ENCODE measurements at places on chromosomes 5 and 9.

- no peak for DNase-seq
These were observed 138.6 kb downstream of the PALM2AKAP2 start for GRCh38 chr9:109918339-109919163.

- DNase-seq, result no peak
These were observed 15.5 kb downstream of the CSF1R start for GRCh38 chr5:150070821-150071220.

GRCh38 chr5:141732417-141732816 lies 50.4 kb upstream of the ARAP3 start:
- DNase-seq, result no peak

DNA sequence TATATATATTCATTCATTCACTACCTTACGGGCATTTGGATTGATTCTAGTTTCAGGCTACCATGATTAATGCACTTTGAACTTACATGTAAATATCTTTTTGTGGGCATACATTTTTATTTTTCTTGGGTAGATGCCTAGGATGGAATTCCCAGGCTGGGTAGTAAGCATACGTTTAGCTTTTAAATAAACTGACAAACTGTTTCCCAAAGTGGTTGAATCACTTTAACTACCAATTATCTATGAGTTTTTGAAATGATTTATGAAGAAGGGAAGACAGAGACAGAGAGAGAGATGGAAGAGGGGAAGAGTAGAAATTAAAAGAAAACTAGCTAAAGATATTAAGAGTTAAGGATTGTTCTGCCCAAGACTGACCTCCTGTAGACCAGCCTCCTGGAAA lies 612.6 kb downstream of the PSAT1 start:
- DNase-seq, result no peak

GRCh38 chr9:112403614-112404201 lies 23.8 kb downstream of the HSDL2 start:
- DNase-seq, result no peak

GRCh38 chr5:177445917-177446199 lies 756 bp upstream of the PRR7 start:
- DNase-seq, result no peak

- DNase-seq, result no peak
These were observed 369 bp downstream of the OCLN start for GRCh38 chr5:69492923-69493395.

DNA sequence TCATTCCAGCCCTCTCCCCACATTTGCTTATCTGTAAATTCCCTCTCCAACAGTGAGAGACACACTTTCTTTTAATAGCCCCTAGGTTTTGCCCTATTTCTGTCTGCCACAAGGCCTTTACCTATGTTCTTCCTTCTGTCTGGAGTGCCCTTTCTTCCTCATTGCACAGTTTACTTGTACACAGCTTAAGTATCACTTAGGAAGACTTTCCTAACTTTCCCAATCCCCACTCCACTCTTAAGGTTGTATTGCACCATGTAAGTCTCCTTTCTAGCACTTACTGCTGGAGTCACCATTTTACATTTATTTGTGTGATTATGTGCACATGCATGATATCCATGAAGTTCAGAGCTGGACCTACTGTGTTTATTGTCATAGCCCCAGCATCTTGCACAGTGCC lies 10.8 kb upstream of the CKMT2 start:
- DNase-seq, result no peak

- no peak for DNase-seq
These were observed 103.7 kb downstream of the FEM1C start for GRCh38 chr5:115440782-115441451.

DNA sequence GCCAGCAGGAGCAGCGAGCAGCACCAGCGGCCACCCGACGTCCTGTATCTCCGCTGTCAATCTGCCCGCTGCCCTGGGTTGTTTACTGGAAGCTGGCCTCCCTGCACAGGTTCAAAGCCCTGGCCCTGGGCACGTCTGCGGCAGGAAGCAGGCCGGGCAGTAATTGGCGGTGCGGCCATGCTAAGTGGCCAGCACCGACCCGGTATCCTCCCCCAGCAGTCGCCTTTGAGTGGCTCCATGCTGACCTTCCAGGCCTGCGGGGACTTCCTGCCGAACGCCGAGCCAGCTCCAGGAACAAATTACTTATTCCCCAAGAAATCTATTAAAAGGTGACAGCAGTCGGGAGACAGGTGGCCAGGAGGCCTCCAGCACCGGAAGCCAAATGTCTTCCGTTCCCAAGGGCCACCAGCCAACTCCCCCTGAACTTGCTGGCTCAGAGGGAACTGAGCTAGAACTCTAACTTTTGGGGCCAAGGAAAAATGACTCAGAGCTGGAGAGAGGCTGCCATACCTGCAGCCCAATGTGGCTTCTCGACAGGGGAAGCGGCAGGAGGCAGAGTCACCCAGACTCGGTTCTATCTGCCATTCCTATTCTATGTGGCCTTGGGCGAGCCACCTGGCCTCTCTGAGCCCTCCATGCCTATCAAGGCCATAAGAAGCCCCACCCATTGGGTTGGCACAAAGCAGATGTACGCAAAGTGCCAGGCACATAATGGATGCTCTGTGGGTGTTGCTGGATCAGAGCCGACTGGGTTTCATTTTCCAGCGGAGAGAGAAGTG lies 13.7 kb upstream of the PSMB7 start:
- DNase-seq, result no peak

GRCh38 chr9:115988701-115989100 lies 164.9 kb upstream of the PAPPA start:
- no peak for DNase-seq

DNA sequence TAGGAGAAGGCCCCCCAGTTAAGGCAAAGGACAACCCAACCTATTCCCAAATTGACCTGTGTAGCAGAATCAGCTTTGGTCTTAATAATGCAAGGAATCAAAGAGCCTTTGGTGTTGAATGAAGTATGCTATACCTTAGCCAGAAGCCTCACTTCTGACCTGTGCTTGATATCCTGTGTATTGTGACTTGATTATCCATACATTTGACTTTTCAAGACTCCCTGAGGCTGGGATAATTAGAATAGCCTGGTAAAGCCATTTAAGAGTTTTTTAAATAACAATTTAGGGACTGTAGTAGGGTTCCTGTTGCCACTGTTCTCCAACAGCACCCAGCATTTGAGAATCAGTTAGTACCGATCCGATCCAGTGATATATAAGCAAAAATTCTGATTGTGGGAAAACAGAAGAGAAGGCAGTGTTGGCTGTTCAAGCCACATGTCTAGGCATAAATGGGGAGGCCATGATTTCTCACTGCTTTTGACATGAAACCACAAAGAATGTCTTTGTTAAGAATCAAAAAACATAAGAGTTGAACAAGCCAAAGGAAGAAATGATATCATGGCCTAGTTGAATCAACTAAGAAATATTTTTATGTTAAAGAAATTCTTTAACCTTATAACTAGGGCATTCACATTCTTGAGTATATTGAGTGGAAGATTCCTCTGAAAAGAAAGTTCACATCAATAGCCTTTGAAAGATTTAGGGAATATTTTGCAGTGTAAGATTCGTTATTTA lies 98.9 kb downstream of the F2RL2 start:
- no peak for DNase-seq

Measured in CD4-positive, alpha-beta T cell treated with Interleukin-4 for 4 hours (primary cell).